ENCODE measurements at places on chromosomes 16 and 17.
A peak's percentile ranks its signal among the peaks of the same experiment; 100 is the strongest.

- no peak for DNase-seq
These were observed 195.1 kb downstream of the CDRT15L2 start for GRCh38 chr17:20774472-20775135.

DNA sequence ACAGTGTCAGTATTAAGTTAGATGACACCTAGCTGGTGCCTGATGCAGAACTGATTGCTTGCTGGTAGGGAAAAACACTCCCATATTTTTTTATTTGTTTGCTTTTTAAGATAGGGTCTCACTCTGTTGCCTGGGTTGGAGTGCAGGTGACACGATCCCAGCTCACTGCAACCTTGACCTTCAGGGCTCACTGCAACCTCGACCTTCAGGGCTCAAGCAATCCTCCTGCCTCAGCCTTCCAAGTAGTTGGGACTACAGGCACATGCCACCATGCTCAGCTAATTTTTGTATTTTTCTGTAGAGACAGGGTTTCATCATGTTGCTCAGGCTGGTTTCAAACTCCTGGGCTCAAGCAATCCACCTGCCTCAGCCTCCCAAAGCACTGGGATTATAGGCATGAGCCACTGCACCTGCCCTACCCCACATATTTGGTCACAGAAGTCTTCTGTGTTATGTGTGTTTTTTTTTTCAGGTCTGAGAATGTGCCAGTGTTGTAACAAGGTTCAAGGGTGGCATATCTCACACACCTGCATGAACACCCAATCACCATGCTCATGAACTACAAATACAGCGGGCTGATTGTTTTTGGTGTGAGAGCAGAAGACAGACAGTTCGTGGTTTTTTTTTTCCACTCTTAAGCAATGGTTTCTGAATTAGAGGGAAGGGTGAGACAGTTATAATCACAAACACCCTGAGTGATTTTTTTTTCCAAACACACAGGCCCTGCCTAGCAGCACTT lies 22.8 kb downstream of the SPAG9 start:
- no peak for DNase-seq

- DNase-seq = no peak
These were observed 23.1 kb upstream of the MEIOB start for GRCh38 chr16:1895068-1895467.

GRCh38 chr17:72761431-72761830 lies 331.1 kb downstream of the SLC39A11 start:
- peak; percentile 50 for DNase-seq

- DNase-seq = peak; percentile 77
These were observed 58.6 kb downstream of the EMP2 start for GRCh38 chr16:10521681-10522274.

DNA sequence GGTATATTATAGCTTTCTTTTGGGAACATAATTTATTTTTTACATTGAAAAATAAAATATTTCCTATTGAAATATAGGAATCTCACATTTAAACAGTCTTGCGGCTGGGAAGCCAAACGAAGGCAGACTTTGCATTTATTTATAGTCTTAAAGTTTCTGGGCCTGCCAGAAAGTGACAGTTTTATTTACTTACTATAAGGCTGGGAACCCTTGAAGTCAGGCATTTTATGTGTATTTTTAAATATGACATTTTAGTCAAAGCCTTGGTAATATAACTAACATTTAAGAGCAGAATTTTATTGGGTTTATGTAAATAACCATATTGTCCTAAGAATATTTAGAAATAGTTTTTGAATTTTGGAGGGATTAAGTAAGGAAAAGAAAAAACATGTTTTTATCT lies 97.5 kb downstream of the TANGO6 start:
- no peak for DNase-seq

- DNase-seq = no peak
These were observed 87.8 kb upstream of the IRX5 start for GRCh38 chr16:54842743-54843423.

DNA sequence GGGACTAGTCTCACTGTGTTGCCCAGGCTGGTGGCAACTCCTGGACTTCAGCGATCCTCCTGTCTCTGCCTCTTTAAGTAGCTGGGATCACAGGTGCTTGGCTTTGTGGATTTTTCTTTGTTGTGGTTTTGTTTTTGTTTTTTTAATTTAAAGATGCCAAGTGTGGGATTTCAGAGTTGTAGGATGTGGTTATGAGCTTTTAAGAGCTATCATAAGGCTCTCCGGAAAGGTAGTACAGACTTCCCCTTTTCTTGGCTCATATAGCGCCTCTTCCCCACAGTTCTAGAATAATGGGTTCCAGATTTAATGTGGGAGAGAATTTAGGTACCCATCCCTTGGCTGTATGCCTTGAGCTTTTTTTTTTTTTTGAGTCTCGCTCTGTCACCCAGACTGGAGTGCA lies 17.1 kb downstream of the AKAP1 start:
- no peak for DNase-seq

- DNase-seq = no peak
These were observed 3.3 kb upstream of the CARHSP1 start for GRCh38 chr16:8872071-8872470.

DNA sequence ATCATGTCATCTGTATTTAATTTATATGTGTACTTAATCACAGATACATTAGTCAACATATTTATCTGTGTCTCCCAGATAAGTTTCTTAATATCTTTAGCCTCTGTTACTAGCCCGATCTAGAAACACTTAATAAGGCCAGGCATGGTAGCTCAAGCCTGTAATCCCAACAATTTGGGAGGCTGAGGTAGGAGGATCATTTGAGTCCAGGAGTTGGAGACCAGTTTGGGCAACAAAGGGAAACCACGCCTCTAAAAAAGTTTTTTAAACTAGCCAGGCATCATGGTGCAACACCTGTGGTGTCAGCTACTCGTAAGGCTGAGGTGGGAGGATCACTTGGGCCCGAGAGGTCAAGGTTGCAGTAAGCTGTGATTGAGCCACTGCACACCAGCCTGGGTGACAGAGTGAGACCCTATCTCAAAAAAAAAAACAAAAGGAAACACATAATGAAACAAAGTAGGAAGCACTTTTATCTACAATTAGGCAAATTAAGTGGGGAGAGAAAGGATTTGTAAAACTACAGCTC lies 9.4 kb downstream of the SKA2 start:
- no peak for DNase-seq

GRCh38 chr17:45284176-45285140 lies 22.6 kb upstream of the SPATA32 start:
- peak; percentile 26 for DNase-seq

GRCh38 chr16:54289945-54290832 lies 3.6 kb upstream of the IRX3 start:
- no peak for DNase-seq

GRCh38 chr16:18050234-18050633 lies 286.3 kb downstream of the NPIPA8 start:
- DNase-seq = no peak

GRCh38 chr16:29844575-29845331 lies 18.3 kb downstream of the CDIPT start:
- no peak for DNase-seq

- DNase-seq = no peak
These were observed at the start of gene ACSM5 for GRCh38 chr16:20409398-20410120. TSS of gene ACSM5 (plus strand) at chr16:20409534. CDS start at chr16:20411485, 1,951 bp downstream.

GRCh38 chr16:7315813-7316212 lies 16.8 kb upstream of the RBFOX1 start:
- no peak for DNase-seq

GRCh38 chr17:50981279-50981678 lies 115.1 kb upstream of the TOB1 start:
- DNase-seq = no peak

- DNase-seq = no peak
These were observed 10.1 kb downstream of the KCTD5 start for GRCh38 chr16:2692251-2692947.

- DNase-seq = no peak
These were observed 4.9 kb upstream of the PHAF1 start for GRCh38 chr16:67104845-67105244.

DNA sequence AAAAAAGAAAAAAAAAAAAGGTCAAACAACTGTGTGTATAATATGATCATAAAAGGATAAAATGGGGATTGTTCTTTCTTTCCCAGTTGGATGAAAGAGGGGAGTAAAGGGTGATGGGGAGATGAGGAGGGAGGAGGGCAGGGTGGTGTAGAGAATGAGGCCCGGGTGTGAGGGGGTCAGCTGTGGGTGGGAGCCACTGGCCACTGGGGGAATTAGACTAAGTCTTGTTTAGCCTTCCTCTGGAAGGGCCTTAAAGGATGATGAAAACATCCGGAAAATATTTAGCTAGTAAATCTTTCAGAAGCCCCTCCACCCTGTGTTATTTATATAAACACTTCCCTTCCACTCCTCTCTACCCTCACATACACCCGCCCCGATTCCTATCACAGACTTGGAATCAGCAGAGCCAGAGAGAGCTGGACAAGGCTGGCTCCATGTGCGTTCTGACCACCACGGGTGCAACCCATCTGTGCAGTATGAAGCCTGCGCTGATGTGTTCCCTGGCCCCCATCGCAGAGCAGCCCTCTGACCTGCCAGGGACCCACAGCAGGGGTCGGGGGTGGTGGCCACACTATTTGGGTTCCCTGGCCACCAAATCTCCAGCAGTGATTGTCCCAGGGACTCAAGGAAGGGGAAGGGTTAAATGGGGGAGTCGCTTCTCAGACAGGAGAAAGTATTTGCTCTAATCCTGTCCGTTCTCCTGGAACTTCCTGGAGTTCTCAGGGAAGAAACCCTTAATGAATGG lies 72.7 kb downstream of the GAS7 start:
- no peak for DNase-seq

DNA sequence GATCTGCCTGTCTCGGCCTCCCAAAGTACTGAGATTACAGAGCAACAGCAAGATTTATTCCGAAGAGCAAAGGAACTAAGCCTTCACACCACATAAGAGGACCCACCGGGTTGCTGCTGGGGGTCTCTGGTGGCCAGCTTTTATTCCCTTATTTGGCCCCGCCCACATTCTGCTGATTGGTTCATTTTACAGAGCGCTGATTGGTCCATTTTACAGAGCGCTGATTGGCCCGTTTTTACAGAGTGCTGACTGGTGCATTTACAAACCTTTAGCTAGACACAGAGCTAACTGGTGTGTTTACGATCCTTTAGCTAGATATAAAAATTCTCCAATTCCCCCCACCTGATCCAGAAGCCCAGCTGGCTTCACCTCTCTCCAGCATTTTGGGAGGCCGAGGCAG lies 26.3 kb downstream of the COPRS start:
- no peak for DNase-seq

- no peak for DNase-seq
These were observed 252.7 kb downstream of the PARN start for GRCh38 chr16:14377326-14377725.

DNA sequence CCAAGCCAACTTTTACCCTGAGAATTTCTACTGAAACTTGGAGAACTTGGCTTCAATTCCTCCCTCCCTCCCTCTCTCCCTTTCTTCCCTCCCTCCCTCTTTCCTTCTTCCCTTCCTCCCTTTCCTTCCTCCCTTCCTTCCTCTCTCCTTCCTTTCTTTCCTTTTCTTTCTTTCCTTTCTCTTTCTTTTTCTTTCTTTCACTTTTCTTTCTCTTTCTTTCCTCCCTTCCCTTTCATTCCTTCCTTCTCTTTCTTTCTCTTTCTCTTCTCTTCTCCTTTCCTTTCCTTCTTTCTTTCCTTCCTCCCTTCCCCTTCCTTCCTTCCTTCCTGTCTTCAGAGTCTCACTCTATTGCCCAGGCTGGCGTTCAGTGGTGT lies 268.1 kb upstream of the SDK2 start:
- DNase-seq = no peak

DNA sequence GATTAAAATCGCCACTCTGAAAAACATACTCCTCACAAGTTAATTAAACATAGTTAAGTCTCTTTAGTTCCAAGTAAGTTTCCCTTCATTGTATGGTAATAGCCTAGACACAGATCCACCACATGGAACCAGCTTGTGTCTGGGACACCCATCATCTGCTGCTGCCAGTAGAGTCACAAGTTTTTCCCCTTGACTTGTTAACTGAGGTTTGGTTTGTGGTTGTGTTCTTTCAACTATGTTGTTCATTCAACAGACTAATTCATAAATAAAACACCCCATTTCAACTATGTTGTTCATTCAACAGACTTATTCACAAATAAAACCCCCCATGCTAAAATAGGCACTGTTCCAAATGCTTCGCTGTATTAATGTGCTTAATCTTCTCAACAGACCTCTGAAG lies 24.4 kb downstream of the YWHAE start:
- DNase-seq = no peak

DNA sequence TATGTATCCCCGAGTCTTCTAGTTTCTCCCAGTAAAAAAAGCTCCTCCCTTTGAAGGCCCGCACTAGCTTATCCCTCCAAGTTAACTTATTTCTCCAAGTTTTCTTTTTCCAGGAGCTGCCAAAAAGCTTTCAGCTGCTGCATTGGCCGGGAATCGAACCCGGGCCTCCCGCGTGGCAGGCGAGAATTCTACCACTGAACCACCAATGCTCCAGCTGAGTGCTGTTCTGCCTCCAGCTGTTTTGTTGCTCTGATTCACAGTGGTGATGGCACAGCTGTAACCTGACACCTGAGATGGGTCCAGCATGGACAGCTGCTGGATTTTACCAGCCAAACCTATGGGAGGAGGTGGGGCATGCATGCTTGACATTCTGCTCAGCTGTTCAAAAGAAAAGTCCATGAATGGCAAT lies 22.1 kb downstream of the VAC14 start:
- peak; percentile 17 for DNase-seq

DNA sequence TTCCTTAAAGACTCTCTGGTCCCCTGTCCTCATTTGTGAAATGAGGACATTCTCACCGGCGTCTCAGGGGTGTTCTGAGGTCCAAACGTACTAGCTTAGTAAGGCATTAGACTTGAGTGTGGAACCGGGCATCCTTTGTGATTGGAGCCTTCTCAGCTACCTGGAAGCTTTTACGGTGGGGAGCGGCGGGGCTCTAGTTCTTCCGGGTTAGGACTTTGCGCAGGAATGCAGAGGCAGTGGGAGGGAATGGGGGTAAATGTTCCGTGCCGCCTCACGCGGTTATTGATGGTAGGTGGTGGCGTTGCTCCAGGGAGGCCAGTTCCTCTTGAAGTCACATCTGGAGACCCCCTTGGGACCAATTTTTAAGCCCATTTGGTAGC lies 113.6 kb downstream of the SNX29 start:
- no peak for DNase-seq

DNA sequence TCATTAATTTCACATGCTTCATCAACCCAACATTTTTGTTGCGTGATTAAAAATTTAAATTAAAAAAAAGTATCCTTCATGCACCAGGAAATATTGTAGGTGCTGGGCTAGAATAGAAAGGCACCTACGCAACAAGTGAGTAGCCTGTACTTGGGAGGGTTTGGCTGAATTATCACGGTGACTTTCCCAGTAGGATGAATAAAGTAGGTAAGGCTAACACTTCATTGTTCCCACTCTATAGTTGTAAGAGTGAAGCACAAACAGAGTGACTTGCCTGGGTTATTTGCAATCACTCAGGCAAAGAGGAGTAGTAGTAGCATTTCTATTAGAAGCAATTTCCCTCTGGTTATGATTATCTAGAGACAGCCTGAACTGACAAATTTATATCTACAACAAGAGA lies 62.5 kb downstream of the DNAH3 start:
- no peak for DNase-seq
